ENCODE measurements at places on chromosomes 5 and 9.
A peak's percentile ranks its signal among the peaks of the same experiment; 100 is the strongest.

GRCh38 chr5:94575196-94575595, 43.2 kb downstream of the KIAA0825 start:
- no peak for DNase-seq

DNA sequence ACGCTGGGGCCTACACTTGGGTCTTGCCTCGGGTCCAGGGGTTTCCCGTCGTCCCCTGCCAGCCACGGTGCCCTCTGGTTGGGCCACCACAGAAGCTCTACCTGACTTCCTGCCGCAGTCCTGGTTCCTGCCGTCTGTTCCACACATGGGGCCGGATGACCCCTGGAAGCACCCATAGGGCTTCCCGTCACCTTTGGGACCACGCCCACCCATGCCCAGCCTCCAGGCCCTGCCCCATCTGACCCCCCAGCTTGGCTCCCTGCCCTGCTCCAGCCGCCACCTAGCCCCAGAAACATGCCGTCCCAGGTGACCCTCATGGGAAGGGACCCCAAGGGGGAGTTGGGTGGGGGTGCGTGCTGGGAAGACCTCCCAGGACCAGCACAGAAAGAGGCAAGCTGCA, 13.7 kb downstream of the MRPL36 start:
- DNase-seq: no peak

DNA sequence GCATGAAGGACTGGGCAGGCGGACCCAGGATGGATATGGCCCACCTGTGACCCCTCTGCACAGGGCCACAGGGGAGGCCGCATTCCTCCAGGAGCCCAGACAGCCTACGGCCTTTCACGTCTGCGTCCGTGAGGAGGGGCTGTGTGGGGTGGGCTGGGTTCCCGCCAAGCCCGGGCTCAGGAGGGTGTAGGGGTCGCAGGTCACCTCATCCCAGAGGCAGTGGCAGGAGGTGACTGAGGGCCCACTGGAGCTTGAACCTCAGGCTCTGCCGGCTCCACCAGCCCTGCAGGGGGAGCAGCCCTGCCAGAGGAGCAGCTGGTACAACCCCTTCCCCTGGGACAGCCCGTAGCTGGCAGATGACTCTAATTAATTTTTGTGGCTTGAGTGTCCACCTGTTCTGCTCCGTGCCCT, 40.7 kb upstream of the CACNA1B start:
- DNase-seq: no peak

- no peak for DNase-seq
These were observed 85.1 kb downstream of the AMBP start for GRCh38 chr9:113992994-113993393.

GRCh38 chr5:54278979-54279717, 31.2 kb downstream of the ARL15 start:
- no peak for DNase-seq

GRCh38 chr5:133129289-133129688, 77.5 kb downstream of the HSPA4 start:
- DNase-seq: no peak

DNA sequence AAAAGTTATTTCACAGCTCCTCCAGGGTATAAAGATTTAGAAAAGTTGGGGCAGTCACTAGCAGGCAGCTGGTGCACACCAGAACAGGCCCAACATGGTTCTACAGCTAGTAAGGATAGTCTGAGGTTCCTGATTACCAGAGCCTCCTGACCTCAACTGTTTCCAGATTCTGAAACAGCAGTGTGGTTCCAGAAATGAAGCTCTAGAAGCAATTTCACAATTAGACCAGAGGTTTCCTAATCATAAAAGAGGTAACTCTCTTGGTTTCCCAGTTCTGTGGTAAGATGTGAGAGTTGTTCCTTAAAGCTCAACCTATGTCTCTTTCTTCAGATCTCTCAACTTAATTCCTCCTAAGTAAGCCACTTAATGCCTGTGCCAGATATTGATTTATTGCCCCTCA, 11.9 kb downstream of the AGTPBP1 start:
- DNase-seq: no peak

DNA sequence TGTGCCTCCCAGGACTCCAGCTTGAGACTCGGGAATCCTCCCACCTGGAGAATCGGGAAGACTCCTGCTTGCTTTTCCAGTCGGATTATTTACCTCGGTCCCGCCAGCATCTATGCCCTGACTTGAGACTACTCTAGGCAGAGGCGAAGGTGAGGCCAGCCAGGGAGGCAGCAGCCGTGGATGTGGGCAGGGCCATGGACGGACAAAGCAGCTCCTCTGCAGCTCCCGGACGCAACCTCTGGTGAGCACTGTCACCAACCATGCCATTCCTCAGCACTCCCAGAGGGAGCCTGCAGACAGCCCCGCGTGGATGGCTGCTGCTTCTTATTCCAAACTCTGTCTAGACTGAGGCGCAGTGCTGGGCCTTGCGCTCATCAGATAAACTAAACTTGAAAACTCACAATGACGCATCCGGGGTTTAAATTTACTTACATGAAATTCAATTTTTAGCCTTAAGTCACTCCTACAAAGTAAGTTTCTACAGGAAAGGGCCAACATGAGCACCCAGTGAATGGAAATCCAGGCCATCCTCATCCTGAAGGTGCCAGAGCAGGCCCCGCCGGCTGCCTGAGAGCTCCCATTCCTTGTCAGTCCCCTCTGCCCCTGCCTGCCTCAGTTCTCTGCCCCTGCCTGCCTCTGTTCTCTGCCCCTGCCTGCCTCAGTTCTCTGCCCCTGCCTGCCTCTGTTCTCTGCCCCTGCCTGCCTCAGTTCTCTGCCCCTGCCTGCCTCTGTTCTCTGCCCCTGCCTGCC, 17.8 kb downstream of the MED10 start:
- no peak for DNase-seq

- DNase-seq: no peak
These were observed 8.5 kb downstream of the FBP1 start for GRCh38 chr9:94630833-94631232.

- DNase-seq: peak; percentile 86
These were observed 27.4 kb downstream of the UNC5A start for GRCh38 chr5:176837707-176838115.

GRCh38 chr9:28329323-28329722, 756.0 kb upstream of the C9orf72 start:
- DNase-seq: no peak

DNA sequence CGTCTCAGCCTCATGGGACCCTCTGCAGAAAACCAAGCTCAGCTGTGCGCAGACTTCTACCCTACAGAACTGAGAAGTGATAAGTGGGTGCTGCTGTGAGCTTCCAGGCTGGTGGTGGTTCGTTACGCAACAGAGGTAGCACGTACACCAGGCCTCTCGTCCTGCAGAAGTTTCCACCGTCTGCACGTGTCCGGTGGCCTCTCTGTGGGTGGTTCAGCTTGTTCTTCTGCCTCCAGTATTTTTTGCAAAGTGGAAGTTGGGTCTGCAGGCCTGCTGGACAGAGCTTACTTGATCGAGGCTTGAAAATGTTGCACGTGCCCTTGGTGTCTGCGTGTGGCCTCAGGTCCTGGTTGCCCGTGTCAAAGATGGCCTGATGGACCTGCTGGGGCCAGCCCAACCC, 27.5 kb downstream of the KCNT1 start:
- no peak for DNase-seq

DNA sequence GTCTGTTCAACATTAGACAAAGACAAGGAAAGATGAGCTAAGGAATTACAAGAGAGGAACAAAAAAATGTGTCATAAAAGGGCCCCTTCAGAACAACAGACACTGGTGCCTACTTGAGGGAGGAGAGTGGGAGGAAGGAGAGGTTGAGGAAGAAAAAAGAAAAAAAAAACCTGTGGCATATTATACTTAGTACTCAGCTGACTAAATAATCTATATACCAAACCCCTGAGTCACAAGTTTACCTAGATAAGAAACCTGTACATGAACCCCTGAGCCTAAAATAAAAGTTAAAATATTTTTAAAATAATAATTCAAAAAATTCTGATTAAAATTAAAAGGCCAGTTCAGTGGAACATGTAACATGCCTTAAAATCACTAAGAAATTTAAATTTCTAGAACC, 107.3 kb downstream of the MTREX start:
- no peak for DNase-seq

DNA sequence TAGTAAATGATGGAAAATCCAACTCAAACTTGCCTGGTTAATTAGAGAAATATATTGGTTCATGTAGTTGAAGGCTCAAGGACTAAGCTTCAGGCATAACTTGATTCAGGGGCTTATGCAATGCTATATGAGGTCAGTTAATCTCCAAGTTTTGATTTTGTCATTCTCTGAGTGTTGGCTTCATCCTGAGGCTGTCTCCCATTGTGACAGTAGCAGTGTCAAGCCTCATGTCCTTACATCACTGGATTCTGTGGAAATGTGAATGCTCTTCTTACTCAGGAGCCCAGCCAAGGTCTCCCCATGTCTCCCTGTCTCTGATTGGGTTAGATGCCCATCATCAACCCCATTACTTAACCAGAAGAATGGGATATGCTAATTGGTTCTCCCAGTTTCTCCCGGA, 44.4 kb upstream of the SNX2 start:
- DNase-seq: no peak

DNA sequence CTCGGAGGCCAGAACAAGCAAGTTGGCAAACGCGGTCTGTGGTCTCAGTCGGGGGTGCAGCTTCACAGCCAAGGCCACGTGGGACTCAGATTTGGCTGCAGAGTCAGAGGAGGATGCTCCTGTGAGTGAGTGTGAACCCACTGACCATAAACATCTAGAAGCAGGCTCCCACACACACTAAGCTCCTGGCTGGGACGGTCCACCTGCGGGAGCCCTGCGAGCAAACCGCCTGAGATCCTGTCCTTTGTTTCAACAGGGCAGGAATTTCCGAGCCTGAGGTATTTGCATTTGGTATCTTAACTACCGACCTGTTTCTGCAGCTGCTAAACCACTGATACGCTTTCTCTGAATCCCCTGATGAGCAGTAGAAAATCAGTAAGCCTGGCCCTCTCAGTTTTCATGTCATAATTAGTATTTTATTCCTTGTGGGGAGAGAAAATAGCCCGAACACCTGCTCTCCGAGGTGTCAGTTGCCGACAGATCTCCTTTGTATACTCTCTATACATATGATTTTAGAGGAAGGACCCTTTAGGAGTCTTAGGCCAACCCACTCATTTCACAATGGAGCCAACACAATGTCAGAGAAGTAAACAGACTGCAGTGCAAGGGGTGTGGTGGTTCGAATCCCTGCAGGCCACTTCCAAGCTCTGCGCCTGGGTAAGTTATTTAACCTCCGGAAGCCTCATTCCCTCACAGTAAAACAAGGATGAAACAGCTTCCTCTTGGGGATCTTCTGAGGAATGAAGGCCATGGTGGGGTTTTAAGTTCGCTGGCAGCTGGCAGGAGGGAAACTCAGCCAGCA, 40.9 kb upstream of the PWWP2A start:
- no peak for DNase-seq

DNA sequence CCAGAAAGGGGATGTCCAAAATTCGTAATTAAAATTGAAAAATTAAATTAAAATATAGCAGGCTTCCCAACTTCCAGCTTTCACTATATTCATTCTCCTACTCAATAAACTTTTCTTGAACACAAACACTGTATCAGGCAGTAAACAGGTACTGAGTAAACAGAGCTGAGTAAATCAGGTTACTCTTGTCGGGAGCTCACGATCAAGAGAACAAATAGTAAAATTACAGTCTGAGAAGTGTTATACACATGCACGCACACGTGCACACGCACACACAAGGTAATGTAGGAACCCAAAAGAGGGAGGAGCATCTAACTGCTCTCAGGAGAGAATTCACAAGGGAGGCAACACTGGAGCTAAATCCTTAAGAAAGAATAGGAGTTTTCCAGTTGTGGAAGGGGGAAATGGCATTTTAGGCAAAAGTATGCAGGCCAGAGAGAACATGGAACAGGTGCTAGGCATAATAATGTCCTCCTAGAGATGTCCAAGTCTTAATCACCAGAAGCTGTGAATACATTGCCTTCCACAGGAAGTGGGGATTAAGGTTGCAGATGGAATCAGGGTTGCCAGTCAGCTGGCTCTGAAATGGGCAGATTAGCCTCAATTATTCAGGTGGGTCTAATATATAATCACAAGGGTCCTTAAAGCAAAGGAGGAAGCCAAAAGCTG, 598.8 kb upstream of the BRINP1 start:
- DNase-seq: no peak

- no peak for DNase-seq
These were observed 55.9 kb upstream of the IL12B start for GRCh38 chr5:159386028-159386711.

DNA sequence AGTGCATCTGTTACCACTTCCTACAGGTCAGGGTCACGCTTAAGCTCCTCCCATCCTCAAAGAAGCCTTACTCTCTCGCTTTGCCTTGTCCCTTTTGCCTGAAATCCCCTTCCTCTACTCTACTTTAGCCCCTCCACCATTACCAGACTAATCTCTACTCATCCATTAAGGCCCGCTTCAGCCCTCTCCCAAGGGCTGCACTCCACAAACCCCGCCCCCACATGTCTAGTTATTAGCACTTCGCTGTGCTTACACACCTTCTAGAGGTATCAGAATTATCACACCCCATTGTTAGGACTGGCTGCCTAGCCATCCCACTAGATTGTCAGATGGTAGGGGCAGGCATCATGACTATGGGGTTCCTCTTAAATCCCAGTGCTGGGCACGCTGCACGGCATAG, 565.7 kb upstream of the WWC1 start:
- no peak for DNase-seq

GRCh38 chr5:115439042-115439441, 105.5 kb downstream of the FEM1C start:
- DNase-seq: no peak

- DNase-seq: no peak
These were observed 42.4 kb downstream of the FYB1 start for GRCh38 chr5:39176759-39177630.

DNA sequence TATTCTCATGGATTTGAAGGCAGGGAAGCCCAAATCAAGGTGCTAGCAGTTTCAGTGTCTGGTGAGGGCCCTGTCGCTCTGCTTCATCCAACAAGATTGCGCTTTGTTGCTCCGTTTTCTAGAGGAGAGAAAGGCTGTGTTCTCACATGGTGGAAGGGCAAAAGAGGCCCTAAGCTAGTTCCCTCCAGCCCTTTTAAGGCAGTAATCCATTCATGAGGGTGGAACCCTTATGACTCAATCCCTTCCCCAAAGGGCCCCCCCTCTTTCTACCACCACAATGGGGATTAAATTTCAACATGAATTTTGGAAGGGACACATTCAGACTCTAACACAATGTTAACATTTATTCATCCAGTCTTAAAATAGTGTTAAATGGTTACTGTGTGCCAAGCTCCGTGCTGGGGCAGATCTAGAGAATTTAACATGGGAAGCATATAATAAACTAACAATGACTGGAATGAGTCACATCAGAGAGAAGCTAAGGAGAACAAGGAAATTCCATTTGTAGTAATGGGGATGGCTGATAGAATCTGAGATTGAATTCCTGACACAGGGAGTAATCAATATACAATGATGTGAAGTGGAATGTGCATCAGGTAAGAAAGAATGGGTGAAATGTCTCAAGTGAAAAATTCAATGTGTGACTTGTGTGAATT, 382.8 kb upstream of the ZNF608 start:
- DNase-seq: no peak

All from adipocyte (in vitro differentiated cells).